Activated T-helper 1 cell treated with anti-CD3 and anti-CD28 coated beads, Interleukin-12 subunit alpha, Interleukin-12 subunit beta, Interleukin-2, Interleukin-4 antibody, amounts not matched to agents 30 ng/mL and 10 ng/mL and 1 ng/mL, durations not matched to agents 14 hours and 24 hours and 36 hours (primary cell): ENCODE measurements at places on chromosomes 3 and 15.

- no peak overlapping the region for H3K4me3 ChIP-seq
- no peaks in the 10 kb centered on the region for H3K4me1 ChIP-seq
- no peak for DNase-seq
- no peak overlapping the region for H3K27ac ChIP-seq
Measured at GRCh38 chr15:37034392-37034791, 66.0 kb downstream of the MEIS2 start.

DNA sequence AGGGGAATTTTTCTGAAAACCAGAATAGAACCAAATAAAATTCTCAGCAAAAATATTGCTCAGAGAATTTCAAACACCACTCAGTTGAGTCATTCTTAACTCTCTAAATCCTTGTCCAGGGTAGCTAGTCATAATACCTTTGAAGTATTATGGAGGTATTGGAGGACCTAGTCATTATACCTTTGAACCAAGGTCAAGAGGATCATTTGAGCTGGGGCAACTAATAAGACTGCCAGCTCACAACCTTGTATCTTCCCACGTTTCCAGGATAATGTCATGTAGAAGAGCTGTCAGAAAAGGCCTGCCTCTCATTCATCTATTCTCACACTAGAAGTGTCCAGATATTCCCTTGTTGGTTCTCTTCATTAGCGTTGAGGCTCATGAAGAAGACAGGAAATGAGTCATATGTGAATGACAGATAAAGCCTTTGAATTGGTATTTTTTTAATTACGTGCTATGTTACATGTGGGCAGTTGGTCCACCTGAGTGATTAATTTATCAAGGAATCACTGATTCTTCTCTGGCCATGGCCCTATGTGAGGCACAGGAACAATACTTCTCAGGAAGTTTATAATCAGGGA is 48.3 kb downstream of the TOPAZ1 start:
- H3K4me1 ChIP-seq = no peaks in the 10 kb centered on the region
- no peak overlapping the region for H3K4me3 ChIP-seq
- H3K27me3 ChIP-seq = peaks cover 7% of the 10 kb centered on the region

GRCh38 chr15:83284559-83285283 is at the start of gene BNC1:
Gene BNC1, minus strand, starts transcription at chr15:83284664. Its CDS starts 36 bp downstream, at chr15:83284628.
- peak within 1 kb of the TSS; percentile 11 for H3K4me3 ChIP-seq
- peaks cover 65% of the 10 kb centered on the region for H3K27me3 ChIP-seq
- DNase-seq = no peak

DNA sequence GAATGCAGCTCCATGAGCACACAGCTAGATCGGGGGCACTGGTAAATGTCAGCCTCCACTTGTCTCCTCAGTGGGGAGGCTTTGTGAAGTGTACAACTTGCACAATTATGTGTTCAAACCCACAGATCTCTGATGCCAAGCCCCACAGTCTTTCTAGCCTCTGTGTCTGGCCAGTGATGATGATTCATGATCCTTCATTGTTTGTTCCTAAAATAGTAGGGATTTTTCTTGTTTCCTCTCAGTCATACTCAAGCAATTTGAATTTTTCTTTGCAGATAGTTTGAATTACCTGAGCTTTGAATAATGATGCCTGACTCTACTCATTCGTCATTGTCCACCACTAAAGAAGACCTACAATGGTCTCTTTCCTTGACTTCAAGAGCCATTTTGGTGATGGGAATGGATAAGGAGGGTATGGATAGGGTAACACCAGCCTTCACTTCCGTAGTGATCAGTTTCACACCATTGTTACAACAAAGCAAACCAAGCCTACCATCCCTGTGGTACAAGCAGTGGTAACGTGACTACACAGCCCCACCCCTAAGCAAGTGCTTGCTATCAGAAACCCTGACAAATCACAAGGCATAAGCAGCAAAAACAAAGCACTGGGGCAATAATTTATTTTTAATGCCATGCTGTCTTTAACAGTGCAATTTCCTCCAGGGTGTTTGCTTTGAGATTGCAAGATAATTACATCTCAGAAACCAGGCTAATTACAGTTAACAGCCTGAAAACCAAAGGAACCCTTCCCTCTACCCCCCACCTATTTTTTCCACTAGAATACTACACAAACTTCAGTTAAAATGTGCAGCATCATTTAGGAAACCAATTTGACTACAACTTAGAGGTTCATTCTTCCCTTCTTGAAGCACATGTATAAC is 114.1 kb upstream of the PPP2R3A start:
- peaks cover 2% of the 10 kb centered on the region for H3K27me3 ChIP-seq
- DNase-seq = no peak
- H3K4me1 ChIP-seq = no peaks in the 10 kb centered on the region
- H3K36me3 ChIP-seq = no peaks in the 10 kb centered on the region
- H3K27ac ChIP-seq = no peak overlapping the region

GRCh38 chr3:179113903-179114302 is 34.3 kb upstream of the PIK3CA start:
- no peaks in the 10 kb centered on the region for H3K36me3 ChIP-seq
- no peak for DNase-seq
- no peaks in the 10 kb centered on the region for H3K4me1 ChIP-seq
- no peak overlapping the region for H3K27ac ChIP-seq
- peaks cover 15% of the 10 kb centered on the region for H3K27me3 ChIP-seq

GRCh38 chr3:127276396-127276795 is 11.4 kb downstream of the PRR20G start:
- H3K36me3 ChIP-seq = no peaks in the 10 kb centered on the region
- no peaks in the 10 kb centered on the region for H3K4me1 ChIP-seq
- DNase-seq = no peak
- H3K4me3 ChIP-seq = no peak overlapping the region
- no peak overlapping the region for H3K27ac ChIP-seq
